ENCODE measurements at places on chromosomes 11 and 22.

GRCh38 chr22:30763815-30764673 lies 69.4 kb downstream of the OSBP2 start:
- DNase-seq = peak; percentile 94

GRCh38 chr11:118224511-118225188 lies at the start of gene JAML:
Gene JAML (minus strand): TSS chr11:118225011. CDS start chr11:118214866, 10,145 bp downstream.
- DNase-seq = no peak

GRCh38 chr11:34030382-34030781 lies 21.1 kb upstream of the CAPRIN1 start:
- DNase-seq = no peak

- DNase-seq = no peak
These were observed 26.7 kb downstream of the FLI1 start for GRCh38 chr11:128720522-128720985.

DNA sequence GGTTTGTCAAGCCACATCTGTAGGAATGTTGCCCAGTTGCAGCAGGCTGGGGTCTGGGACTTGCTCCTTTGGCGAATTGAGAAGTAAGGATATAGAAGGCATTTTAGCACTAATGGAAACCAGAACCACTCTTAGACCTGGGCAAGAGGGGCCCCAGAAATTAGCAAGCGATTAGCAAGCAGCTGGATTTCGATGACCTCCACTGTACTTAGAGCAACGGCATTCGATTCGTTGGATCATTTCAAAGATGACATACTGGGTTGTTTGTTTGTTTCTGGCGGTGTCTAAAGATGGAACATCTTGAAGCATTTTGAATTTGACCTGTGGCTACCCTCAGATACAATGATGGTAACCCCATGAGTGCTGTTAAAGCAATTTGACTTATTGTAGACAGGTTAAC lies 1.2 kb upstream of the CDPF1 start:
- DNase-seq = no peak

- no peak for DNase-seq
These were observed 68.5 kb downstream of the ARFGAP2 start for GRCh38 chr11:47108214-47108613.

DNA sequence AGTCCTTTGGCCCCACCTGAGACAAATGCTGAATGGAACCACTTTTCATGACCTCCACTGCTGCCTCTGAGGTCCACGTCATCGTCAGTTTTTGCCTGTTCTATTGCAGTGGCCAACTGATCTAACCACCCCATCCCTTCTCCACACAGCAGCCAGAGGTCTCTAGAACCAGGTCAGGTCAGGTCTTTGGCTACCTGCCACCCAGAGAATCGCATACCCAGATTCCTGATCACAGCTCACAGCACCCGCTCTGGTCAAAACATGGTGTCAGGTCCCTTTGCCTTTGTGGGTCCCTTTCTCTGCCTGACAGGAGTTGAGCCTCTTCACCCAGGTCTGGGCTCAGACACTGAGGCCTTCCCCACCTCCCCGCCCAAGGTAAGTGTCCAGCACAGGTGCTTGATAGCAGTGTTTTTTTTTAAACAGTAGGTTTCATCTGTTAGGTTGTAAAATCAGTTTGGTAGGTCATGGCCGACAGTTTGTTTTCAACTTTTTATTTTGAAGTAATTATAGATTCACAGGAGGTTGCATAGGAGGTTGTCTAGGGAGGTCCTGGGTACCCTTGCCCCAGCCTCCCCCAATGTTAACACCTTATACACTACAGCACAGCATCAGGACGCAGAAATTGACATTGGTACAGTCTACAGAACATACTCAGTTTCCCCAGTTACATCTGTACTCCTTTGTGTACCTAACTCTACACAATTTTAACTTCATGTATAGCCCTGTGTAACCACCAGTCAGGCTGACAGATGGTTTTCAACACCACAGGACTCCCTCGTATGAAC lies 6.9 kb downstream of the C22orf39 start:
- DNase-seq = no peak

DNA sequence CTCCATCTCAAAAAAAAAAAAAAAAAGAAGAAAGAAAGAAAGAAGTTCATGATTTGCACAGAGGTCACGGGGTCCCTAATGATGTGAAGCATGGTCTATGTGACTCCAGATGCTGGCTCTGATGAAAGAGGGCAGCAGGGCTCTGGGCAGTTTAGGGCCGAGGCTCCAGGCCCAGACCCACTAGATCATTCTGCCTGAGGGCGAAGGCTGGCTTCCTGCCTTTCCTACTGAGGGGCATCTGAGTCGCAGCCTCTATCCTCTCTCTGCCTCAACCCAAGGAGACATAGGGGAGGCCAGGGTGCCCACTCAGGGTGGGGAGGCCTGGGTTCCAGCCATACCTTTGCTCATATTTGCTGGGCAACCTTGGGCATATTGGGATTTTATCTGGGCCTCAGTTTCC lies 4.8 kb downstream of the SLC35E4 start:
- DNase-seq = no peak

DNA sequence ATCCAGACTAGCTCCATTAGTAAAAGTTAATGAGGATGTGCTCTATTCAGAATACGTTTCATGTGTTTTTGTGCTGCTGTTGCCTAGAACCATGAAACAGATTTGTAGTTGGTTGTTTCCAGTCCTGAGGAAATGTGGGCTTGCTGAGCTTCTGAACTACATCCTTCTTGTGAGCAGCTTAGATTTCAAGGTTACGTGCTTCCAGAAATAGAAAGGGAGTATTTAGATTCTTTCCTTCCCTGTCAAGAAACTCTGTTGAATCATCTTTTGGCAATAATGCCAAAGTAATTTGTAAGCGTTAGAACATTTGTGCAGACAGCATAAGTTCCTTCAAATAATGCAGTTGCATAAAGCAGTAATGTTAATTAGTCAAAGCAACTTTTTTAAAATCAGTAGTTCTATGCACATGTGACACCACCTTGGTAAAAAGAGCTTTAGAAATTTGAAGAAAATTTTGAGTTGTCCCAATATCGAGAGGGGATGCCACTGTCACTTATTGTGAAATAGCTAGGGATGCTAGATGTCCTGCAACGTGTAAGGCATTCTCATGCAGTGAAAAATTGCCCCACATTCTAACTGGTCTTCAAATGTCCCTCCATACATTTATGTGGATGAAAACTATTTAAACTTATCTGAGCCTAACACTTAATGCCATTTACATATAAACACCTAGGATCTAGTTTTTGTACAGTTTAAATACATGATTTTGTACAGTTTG lies 169.6 kb downstream of the ETS1 start:
- no peak for DNase-seq

- no peak for DNase-seq
These were observed 210.0 kb downstream of the KIRREL3 start for GRCh38 chr11:126790550-126791081.

DNA sequence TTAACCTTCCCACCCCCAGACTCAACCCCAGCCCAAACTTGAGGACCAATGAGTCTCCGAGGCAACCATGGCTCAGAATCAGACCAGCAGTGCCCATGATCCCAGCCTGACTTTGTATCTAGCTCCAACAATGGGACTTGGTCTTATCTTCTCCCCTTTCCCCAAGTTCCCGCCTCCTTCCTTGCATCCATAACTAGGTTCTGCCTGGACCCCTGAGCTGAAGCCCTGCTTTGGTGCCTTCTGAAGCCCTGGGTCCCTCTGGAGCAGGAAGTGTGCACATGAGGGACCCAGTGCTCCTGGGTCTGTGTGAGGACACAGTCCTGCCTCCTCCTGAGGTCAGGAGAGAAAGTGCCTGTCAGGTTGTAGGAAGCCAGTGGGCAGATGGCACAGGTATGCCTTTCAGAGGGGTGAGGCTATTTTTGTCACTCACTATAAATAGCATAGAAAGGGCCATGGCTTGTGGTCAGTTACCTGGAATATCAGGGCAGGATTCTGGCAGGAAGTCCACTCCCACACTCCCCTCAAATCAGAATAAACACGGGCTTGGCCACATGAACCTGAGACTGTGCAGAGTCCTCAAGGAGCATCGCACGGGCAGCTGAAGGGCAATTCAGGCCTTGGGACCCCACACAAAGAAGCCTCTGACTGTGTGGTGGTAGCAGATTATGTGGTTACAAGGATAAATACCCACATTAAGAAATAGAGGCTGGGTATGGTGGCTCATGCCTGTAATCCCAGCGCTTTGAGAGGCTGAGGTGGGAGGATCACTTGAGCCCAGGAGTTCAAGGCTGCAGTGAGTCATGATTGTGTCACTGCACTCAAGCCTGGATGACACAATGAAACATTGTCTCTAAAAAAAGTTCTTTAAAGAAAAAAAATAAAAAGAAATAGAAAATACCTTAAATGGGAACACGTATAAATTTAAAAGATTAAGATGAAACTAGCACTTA lies 27.4 kb downstream of the RCN1 start:
- no peak for DNase-seq

DNA sequence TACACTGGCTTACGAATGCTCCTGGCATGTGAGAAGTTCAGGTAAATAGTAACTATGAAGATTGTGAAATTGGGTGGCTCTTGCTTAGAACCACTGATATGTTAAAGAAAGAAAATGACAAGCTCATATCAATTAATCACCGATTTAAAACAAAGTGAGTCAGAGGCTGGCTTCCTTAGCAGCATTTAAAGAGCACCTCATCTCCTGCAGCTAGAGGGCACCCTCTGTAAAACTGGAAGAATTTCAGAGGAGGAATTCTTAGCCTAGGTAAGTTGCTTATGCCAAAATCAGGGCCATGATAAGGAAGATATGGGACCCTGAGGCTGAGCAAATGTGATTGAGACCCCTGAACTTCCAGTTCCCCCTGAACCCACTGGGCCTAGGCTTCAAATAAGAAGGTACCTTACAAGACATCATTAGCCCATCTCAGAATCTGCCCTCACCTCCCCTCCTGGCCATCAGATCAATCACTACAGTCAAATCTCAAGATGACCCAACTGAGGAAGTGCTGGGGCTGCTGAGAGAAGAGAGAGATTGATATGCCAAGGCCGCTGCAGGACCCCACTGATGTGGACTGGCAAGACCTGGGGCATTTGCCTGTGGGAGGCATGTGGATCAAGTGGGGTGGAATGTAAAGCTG lies 8.6 kb upstream of the CD3E start:
- peak; percentile 47 for DNase-seq

GRCh38 chr11:61404641-61405040 lies 12.3 kb downstream of the TMEM216 start:
- DNase-seq = no peak

- no peak for DNase-seq
These were observed 21.9 kb downstream of the TTLL8 start for GRCh38 chr22:50035976-50036724.

GRCh38 chr11:119323532-119324033 lies 6.7 kb upstream of the MCAM start:
- peak; percentile 87 for DNase-seq

DNA sequence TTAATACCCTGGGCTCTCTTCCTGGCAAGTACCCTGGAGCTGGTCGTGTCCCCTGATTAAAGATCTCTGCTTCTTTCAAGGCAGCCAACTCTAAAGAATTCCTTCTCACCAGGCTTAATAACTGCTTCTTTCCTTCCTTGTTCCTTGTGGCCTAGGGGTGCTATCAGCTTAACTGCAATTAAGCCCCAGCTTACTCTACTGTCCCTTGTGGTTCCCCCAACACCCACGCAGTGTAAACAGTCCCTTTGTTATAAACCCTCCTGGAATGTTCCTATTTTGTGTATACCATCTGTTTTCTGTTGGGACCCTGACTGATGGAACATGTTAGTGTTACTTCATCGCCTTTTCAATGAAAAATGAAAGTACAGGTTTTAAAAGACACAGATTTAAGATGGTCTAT lies 126.4 kb upstream of the KIRREL3 start:
- DNase-seq = no peak

DNA sequence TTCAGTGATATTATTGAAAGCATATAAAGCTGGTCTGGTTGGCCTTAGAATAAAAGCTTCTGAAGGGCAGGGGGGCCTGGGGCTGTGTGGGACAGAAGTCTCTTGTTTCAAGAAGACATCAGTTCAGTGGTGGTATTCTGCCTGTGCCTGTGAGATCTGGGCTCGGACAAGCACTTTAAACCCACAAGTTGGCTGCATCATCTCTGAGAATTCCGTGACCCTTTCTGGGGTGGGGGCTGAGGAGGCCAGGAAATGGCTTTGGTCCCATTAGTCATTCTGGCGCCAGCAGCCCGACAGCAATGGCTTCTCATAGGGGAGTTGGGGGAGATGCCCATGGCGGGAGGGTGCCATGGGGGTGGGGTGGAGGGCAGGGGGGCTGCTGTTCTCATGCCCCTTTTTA lies 104.1 kb downstream of the PKNOX2 start:
- DNase-seq = no peak

DNA sequence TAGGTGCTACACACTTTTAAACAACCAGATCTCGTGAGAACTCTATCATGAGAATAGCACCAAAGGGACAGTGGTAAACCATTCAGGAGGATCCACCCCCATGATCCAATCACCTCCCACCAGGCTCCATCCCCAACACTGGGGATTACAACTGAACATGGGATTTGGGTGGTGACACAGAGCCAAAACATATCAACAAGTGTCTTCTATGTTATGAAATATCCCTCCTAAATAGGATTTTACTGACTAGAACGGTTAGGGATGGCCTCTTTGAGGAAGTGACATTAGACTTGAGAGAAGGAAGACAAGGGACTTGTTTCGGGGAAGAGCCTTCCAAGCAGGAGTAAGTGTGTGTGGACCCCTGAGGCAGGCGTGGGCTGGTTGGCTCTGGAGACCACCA lies 11.9 kb upstream of the MRPL11 start:
- no peak for DNase-seq

GRCh38 chr11:57338142-57338541 lies at the start of gene P2RX3:
Gene P2RX3 (plus strand): TSS chr11:57338352. CDS start chr11:57338551, 199 bp downstream.
- DNase-seq = no peak

GRCh38 chr22:42895087-42895486 lies 38.0 kb upstream of the ARFGAP3 start:
- peak; percentile 59 for DNase-seq

DNA sequence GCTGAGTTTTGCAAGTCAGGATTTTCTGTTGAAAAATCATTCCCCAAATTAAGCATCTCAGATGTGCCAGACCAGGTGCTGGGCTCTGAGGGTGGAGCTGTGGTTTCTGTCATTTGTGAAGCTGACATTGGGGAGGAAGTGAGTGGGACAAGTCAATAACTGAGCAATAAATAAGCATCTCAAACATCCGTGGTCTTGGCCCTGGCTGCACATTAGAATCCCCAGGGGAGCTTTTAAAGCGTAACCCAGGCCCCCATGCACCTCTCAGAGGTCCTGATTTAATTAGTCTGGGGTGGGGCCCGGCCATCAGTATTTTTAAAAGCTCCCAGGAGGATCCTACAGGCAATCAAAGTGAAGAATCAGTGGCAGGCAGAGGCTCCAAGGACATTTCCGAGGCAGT lies 420.0 kb downstream of the MN1 start:
- no peak for DNase-seq

GRCh38 chr11:79423736-79424135 lies 17.1 kb downstream of the TENM4 start:
- no peak for DNase-seq

- no peak for DNase-seq
These were observed 153.8 kb upstream of the ARHGAP20 start for GRCh38 chr11:110866081-110866480.

- DNase-seq = no peak
These were observed 371.6 kb downstream of the CADM1 start for GRCh38 chr11:115132436-115133228.

GRCh38 chr22:48256041-48256739 lies 1493.7 kb downstream of the TBC1D22A start:
- DNase-seq = no peak

GRCh38 chr11:26734691-26735090 lies 12.8 kb upstream of the SLC5A12 start:
- DNase-seq = no peak

- no peak for DNase-seq
These were observed 1001.0 kb upstream of the TENM4 start for GRCh38 chr11:80441821-80442220.

Measured in G401 (cell line).